ENCODE measurements at places on chromosomes 7 and 10.

DNA sequence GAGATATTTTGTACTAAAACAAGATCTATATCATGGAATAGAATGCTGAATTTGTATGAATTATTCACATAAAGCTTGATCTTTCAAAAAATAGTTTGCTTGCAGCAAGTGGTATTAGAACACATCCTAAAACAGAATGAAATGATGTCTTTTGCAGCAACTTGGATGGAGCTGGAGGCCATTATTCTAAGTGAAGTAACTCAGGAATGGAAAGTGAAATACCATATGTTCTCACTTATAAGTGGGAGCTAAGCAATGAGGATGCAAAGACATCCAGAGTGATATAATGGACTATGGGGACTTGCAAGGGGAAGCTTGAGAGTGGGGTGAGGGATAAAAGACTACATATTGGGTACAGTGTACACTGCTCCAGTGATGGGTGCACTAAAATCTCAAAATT lies 53.7 kb downstream of the ASB4 start:
- DNase-seq = no peak

- DNase-seq = peak; percentile 54
These were observed 83.9 kb downstream of the CXCL12 start for GRCh38 chr10:44300666-44301649.

DNA sequence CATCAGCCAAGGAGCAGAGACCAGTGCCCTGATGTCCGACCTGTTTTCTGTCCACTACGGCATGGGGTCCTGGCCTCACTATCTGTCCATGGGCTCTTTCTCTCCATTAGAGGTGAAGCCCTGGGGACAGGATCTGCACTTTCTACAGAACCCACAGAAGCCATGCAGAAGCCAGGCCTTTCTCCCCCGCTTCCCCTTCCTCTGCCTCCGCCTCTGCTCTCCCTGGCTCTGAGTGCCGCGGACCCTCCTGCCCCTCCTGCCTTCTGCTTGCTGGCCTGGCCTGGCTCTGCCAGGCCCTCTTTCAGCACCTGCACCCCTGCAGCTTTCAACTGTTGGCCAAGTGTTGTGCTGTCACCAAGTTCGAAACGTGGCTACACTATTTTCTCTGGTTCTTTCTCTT lies 439.8 kb upstream of the ZMIZ1 start:
- DNase-seq = no peak

GRCh38 chr10:50421026-50421719 lies 169.9 kb upstream of the ASAH2 start:
- DNase-seq = no peak

- no peak for DNase-seq
These were observed 1.8 kb downstream of the A1CF start for GRCh38 chr10:50883629-50884028.

DNA sequence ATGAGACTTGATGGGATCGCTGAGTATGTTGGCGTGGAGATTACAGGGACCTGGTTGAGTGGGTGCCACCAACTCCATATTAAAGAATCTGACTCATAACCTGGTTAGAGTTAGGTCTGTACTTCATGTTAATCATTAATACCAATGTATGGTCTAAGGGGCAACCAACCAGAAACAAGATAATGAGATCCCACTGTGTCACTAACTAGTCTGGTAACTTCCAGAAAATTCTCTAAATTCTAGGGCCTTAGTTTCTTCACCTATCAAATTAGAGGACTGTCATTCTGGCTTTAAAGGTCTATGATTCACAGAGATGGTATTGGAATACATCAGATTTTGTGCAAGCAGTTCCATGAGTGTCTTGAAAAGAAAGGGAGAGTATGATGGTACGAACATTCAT lies 102.2 kb downstream of the SNX10 start:
- DNase-seq = no peak

DNA sequence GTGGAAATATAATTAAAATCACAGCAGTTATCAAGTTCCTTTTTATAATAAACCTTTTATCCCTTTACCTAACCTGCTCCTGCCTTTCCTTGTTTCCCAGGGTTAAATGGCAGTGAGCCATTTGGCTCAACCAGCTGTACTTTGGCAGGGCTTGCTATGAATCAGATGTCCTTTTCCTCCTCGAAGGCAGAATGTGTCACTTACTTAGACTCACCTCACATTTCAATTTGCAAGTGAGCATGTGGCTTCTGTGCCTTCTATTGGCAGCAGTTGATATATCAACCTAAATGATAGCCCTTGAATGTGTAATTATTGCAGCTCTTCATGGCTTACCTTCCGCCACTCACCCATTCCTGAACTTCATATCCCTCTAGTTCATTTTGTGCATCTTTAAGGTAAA lies 301.7 kb downstream of the CSTF2T start:
- peak; percentile 33 for DNase-seq

GRCh38 chr10:58488921-58489320 lies 23.8 kb upstream of the BICC1 start:
- no peak for DNase-seq

- no peak for DNase-seq
These were observed 982 bp downstream of the IDI1 start for GRCh38 chr10:1047937-1048336.

DNA sequence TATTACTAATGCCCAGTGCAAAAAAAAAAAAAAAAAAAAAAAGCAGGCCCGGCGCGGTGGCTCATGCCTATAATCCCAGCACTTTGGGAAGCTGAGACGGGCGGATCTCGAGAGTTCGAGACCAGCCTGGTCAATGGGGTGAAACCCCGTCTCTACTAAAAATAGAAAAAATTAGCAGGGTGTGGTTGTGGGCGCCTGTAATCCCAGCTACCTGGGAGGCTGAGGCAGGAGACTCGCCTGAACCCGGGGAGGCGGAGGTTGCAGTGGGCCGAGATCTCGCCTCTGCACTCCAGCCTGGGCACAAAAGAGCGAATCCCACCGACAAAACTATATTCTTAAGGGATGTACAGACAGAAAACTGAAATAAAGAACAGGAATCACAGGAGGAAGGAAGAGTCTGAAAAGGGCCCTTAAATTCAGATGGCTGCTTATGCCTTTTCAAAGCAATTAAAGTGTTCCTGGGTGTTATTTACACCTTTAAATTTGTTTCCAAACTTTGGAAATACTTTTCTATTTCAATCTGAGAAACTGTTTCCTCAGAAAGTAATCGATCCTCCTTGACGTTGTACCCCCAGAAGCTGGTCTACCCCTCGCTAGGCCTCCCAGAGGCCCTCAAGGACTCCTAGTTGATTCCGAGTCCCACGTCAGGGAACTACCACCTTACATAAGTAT lies 2.0 kb upstream of the KMT2E start:
- peak; percentile 40 for DNase-seq

GRCh38 chr10:79380125-79380945 lies 33.1 kb downstream of the PPIF start:
- peak; percentile 59 for DNase-seq

DNA sequence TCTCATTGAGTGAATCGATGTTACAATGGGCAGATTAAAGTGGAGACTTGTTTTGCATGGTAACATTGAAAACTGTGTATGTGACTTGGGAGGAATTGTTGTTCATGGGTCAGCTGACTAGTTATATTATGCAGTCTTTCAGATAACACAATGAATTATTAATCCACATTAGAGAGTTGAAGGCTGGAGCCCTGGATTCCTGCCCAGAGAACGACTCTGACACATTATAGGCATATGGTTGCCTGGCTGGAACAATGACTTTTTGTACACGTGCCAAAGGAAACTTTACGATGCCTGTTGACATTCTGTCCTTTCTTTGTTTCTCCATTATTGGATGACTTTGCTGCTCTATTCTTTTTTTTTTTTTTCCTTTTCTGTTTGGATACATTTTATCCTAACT lies 52.3 kb upstream of the TMEM229A start:
- no peak for DNase-seq

DNA sequence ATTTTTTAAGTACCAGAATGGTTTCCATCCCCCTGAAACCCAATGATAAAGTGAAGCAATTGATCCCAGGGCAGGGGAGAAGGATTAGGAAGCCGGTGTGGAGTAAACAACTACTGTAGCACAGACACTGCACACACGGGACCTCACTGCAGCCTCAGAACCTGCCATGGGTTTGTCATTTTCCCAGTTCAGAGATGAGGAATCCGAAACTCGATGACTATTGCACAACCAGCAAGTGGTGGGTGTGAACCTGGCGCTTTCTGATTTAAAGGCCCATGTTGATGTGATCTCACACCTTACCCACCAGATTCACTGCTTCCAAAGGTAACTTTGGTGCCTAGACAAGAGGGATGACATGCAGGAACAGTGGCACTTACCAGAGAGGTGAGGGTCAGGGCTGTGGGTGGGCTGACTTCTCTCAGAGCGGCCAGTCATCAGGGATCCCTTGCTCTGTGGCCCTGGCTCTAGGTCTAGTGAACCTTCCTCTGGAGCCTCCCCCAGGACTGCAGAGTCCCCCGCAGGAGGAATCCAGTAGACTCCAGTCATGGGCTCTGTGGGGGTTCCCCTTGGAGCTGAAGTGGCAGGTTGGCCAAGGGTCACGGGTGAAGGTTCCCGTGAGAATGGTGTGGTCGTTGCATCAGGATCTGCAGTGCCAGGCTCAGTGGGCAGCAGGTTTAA lies 62.8 kb downstream of the PKD1L1 start:
- DNase-seq = no peak

DNA sequence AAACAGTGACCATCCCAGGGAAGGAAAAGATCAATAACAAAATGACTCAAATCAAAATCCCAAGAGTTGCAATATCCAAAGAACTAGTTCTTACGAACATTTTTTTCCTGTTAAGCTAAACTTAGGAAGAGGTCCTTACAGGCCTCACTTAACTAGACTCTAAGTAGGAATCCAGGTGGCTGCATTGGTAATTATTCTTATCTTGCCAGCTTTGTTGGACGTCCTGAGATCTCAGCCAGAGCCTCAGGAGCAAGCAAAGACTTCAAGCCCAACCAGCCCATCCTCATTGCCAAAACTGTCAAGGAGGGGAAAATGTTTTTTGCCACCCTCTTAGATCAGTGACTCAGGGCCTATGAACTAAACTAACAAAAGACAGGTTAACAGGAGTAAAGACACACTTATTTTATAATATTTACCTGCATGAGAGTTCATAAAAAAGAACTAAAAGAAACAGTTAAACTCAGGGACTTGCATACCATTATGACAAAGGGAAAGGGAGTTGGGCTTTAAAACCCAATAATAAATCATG lies 18.3 kb upstream of the PPP1R9A start:
- DNase-seq = no peak

DNA sequence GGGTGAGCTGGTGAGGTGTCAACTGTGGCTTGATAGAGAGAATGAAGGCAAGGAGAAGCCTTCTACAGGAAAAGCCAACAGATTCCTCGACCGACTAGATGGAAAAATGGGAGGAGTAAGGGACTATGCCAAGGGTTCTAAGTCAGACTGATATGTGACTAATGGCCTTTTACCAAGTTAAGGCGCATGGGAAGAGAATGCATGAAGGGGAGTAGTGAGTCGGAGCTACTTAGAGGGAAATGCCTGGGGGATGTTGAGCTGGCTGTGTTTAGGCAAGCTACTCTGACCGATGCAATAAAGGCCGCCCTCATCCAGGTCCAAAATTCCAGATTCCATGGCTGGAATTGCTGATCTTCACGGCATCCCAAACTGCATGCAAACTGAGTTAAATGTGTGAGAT lies 48.2 kb downstream of the APBB1IP start:
- peak; percentile 42 for DNase-seq

- DNase-seq = no peak
These were observed 115.3 kb upstream of the BMPER start for GRCh38 chr7:33789871-33790630.

GRCh38 chr7:20796500-20796899 lies 9.8 kb upstream of the SP8 start:
- no peak for DNase-seq

DNA sequence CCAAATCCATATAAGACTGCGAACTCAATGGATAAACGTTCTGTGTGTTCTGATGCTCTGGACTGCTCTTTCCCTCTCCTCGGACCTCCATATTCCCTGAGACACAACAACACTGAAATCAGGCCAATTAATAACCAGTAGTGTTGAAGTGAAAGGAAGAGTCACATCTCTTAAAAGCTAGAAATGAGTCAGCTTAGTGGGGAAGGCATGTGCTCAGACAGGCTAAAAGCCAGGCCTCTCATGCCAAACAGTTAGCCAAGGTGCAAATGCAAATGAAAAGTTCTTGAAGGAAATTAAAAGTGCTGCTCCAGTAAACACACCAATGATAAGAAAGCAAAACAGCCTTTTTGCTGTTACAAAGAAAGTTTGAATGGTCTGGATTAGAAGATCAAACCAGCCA lies 29.3 kb downstream of the TNS3 start:
- no peak for DNase-seq

- no peak for DNase-seq
These were observed 43.6 kb downstream of the NSUN6 start for GRCh38 chr10:18607503-18608378.

GRCh38 chr7:139358541-139359365 lies 941 bp upstream of the LUC7L2 start:
- DNase-seq = no peak

DNA sequence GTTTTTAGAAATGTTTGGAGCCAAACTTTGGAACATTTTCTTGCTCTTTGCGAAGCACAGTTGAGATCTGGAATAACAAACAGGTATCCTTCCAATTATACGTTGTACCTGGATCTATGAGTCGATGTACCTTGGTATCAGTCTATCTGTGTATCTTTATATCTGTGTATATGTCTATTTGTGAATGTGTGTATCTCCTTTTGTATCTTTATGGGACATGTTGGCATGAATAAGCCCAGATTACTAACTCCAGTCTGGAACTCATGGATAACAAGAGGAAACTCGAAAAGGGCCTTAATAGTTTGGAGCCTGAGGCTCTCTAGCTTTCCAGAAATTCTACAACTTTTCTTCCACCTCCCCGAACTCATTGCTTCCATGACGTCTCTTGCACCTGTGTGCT lies 490.0 kb downstream of the GATA3 start:
- no peak for DNase-seq

DNA sequence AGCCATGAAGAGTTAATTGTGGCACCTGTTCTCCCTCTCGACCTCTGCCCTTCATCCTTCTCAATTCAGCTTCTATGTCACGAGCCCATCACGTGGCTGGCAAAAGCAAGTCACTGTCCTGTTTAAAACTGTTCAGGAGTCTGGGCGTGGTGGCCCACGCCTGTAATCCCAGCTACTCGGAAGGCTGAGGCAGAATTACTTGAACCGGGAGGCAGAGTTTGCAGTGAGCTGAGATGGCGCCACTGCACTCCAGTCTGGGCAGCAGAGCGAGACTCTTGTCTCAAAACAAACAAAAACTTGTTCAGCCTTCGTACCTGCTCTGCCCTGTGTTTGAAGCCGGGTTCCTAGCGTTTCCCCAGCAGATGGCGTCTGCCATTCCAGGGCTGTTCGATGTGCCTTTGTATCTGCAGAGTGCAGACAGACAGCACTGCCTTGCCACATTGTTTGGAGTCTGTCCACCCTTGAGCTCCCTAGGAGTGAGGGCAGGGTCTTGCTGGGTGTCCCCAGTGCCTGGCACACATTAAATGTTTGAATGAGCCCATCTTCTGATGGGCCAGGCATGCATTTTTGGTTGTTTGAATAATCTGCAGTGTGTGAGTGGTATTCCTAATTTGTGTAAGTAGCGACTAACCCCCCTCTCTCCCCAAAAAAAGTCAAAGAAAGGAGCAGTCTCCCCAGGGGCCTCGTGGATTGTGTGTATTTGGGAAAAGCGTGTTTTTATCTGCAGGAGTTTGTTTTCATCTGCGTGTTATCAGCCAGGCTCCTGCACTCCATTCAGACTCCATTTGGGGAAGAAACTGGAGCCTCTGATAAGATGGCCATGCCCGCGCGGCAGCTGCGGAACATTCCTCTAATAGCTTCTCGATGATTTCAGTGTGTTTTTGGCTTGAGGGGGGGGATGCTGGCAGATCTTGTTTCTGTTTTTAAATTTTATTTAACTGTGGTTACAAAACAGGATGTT lies 61.2 kb downstream of the DNAJB6 start:
- no peak for DNase-seq
